NCI-H510A treated with DMSO at 0.1 percent for 48 hours (cell line): ENCODE measurements at places on chromosomes 1 and 21.
A peak's percentile ranks its signal among the peaks of the same experiment; 100 is the strongest.

DNA sequence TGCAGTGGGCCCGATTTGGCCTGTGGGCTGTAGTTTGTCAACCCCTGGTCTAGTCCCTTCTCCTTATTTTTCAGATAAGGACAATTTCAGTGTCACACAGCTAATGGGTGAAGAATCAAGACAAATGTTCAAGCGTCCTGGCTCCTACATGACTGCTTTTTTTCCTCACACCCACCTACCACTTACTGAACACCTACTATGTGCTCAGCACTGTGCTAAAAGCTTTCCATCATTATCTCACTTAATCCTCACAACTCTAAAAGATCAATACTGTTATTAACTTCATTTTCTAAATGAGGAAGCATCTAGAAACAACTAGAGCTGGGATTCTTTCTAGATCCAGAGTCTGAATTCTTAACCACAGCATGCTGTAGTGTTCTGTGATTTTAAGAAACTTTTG, 68.5 kb upstream of the EFHD2 start:
- no peak for DNase-seq

GRCh38 chr1:61442544-61442943, 282.4 kb downstream of the TM2D1 start:
- DNase-seq, result no peak

DNA sequence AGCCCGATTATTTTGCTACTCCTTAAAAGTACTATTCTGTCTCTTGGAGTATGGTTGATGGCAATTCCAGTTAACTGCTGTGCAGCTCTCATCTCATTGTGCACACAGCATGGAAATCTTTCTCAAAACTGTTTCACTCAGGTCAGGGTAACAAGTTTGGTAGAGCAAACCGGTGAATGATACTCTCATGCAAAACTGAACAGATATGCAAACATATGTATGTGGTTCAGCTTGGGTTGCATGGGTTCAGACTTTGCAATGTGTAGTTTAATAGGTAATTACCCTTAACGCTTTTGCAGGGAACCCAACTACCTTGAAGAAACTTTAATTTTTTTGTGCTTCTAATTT, 2.2 kb downstream of the GADD45A start:
- DNase-seq, result peak; percentile 17

- no peak for DNase-seq
Measured at GRCh38 chr1:192766876-192767275, 42.0 kb upstream of the RGS2 start.

- no peak for DNase-seq
Measured at GRCh38 chr1:145962157-145963102, 1.9 kb downstream of the ANKRD34A start.

DNA sequence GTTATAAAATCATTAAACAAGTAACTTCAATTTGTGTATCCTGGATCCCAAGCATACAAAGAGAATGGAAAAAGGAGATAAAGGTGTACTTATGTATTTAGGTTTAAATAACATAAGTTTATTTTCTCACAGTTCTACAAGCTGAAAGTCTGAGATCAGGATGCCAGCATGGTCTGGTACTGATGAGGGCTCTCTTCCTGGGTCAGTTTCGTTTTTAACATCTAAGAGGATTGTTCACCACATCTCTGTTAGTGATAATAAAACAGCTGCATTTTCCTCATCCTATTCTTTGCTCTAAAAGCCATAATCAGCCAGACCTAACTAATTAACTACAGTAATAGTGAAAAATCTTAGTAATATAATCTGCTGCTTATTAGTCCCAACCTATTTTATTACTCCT, 5.2 kb downstream of the EGLN1 start:
- no peak for DNase-seq

DNA sequence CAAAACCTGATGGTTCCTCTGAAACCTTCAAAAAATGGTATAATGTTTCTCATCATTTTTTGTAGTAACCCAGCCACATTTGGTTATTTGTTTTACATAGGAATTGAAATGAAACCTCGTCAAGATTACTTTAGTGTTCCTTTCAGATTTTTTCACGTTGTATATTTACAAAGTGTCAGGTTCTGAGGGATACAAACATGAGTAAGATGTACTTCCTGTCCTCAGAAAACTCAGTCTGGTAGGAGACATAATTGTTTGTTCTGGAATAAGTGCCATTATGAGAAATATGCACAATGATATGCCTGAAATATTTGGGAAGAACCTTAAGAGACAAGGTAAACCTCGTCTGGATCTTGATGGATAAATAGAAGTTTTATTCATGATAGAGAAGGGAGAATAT, 145.5 kb downstream of the USP25 start:
- DNase-seq, result no peak

GRCh38 chr1:73144311-73144710, 862.0 kb upstream of the NEGR1 start:
- DNase-seq, result no peak

DNA sequence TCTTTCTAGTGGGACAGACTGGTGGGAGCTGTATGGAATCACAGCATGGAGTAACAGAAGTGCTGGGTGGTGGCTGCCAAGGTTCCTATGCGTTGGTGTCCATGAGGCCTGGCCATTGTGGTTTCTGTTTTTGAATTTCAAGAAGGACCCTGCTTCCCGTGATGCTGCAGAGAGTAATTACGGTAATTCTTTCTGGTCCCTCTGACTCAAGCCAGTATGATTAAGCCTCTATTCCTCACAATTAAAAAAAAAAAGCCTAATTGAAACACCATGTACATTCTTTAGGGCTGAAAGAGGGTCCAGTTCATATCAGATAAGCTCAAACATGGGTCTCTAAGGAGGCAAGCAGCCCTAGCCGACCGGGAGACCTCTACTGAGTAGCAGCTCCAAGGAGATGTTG, 10.5 kb upstream of the C1orf21 start:
- DNase-seq, result no peak

DNA sequence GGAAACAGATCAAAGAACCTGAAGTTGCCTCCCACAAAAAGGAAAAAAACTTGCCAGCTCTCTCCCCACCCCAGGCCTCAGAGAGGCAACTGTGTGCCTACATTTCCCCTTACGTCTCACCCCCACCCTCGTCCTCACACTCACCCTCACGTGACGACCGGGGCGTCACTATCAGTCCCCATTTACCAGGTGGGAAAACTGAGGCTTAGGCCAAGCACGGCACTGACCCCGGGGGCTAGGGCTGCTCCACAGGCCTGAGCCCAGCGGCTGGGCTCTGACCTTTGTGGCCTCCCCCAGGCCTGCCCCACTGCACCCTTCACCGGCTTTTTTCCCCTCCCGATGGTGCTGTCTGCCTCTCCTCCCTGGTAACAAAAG, 51.5 kb upstream of the RUNX3 start:
- DNase-seq, result no peak

DNA sequence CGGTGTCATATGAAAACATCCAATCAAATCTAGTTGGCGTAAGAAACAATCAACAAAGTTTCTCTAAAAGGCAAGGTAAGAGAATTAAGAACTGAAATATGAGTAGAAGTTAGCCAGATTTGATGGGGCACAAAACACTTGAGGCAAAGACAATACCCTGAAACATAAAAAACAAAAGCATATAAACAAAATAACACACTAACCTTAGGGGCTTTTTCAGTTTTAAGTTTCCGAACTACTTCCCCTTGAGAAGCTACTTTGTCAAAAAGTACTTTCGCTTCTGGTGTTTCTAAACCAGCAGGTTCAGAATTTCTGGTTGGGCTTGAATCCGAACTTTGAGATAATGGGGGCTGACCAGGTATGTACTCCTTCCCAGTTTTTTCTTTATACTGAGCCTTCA, 57.9 kb downstream of the EPRS1 start:
- no peak for DNase-seq

- peak; percentile 75 for DNase-seq
Measured at GRCh38 chr1:59879574-59879973, 47.0 kb downstream of the CYP2J2 start.

- no peak for DNase-seq
Measured at GRCh38 chr1:33005117-33005837, 31.4 kb downstream of the AK2 start.

GRCh38 chr21:35294231-35294898, 245.3 kb upstream of the RUNX1 start:
- DNase-seq, result peak; percentile 47

DNA sequence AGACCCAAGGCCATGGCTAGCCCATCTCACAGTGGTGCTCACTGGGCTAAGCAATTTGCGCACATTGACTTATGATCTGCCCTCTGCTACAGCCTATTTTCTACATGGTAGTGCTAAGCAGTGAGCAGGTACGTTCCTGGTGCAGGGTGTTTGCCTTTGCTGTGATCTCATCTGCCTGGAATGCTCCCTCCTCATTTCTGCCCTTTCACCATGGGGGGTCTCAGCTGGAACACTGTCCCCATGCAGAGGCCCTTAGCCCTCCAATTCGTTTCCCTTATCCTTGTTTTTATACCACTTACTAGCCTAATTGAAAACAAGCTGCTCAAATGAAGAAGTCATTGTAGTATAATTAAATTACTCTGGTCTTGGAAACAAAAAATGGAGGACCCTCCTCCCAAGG, 2.0 kb upstream of the B3GALT5 start:
- peak; percentile 21 for DNase-seq

DNA sequence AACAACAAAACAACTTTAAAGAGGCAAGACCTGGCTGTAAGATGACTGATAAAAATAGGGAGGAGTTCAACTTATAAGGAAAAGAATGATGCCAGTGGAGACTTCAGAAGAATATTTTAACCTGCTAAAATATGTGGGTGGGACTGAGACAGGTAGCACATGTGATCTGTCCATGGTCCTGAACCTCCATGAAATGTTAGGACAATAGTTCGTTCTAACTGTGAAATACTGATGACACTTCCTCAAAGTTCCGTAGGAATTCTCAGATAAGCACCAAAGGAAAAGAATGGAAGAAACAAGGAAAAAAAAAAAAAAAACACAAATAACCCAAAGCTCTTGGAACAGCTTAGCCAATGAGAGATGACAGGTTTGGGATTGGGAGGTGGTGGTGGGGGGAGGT, 44.7 kb downstream of the CDC42BPA start:
- DNase-seq, result no peak

DNA sequence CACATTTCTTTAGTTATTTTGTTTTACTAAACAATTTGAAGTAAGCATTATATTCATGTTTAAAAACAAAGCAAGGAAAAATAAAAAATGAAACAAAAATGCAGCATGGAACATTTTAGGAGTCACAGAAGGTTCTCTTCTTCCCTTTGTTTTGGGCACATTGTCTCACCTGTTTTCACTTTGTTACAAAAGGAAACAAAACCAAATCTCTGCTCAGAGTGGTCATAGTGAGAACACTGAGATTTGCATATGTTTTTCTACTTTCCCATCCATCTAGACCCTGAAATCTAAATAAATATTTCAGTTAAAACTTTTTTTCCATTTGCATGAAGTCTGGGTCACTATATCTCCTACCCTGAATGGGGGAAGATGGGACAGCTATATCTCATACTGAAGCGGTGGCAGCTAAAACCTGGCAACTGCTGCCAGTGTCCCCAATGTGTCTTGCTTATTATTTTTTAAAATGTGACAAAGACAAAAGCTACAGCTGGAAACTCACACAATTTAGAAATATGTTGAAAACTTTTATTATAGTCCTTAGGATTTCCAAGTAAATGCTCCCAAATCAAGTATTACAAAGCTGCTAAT, 3.5 kb downstream of the EXOC8 start:
- no peak for DNase-seq

DNA sequence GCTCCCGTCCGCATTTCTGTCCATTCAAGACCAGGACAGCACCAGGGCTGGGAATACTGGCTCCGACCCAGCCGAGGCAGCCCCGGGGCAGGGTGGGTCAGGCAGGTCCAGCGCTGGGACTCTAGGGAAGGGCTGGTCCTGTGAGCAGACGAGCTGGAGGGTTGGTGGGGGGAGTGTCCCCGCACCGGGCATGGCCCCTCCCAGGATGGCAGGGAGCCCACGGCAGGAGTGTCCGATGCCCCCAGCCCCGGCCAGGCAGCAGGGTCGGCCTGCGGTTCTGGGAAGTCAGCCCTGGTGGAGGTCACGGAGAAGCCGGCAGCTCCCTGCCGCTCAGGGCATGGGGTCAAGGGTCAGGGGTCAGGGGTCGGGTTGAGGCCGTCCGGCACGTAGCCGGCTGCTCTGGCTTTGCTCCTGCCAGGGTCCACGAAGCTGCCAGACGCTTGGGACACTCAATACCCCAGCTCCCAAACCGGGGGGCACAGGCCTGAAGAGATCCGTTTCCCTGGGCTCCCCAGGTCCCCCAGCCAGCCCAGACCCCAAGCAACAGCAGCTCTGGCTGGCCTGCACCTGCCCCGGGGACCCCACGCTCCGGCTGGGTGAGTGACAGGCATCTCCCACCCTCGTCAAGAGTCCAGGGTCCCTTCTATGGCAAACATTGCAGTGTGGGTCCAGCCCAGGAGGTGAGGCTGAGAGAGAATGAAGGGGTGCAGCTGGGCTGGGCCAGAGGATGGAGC, 6.7 kb downstream of the C1QTNF12 start:
- no peak for DNase-seq

- DNase-seq, result no peak
Measured at GRCh38 chr1:25001125-25001915, 71.2 kb upstream of the RUNX3 start.

DNA sequence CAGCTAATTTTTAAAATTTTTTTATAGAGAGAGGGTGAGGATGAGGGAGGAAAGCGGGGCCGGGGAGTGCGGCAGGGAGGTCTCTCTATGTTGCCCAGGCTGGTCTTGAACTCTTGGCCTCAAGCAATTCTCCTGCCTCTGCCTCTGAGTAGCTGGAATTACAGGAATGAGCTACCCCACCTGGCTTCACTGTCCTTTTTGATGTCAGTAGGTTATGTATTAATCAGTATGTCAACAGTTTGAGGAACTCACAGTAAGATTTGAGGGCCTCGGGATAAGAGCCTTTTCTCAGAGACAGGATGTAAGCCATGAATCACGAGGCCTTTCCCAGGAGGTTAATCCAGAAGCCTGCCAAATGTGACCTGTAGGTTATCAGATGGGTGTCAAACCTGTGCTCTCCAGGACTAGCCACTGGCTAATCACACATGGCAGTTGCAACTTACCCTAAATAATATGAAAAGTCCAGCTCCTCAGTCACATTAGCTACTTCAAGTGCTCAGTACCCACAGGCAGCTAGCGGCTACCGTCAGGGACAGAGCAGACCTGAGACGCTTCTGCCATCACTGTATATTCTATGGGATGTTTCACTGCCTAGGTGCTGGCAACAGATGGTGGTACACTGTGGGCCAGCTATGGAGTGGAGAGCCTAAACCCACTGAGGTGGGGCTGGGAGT, 33.1 kb downstream of the TRIM67 start:
- no peak for DNase-seq

- DNase-seq, result no peak
Measured at GRCh38 chr21:33051925-33052324, 18.0 kb upstream of the OLIG1 start.

GRCh38 chr1:235077571-235078479, 50.8 kb downstream of the TOMM20 start:
- no peak for DNase-seq

- DNase-seq, result no peak
Measured at GRCh38 chr1:47209725-47210325, 20.0 kb upstream of the PDZK1IP1 start.

GRCh38 chr1:41681331-41682098, 197.0 kb upstream of the EDN2 start:
- no peak for DNase-seq

DNA sequence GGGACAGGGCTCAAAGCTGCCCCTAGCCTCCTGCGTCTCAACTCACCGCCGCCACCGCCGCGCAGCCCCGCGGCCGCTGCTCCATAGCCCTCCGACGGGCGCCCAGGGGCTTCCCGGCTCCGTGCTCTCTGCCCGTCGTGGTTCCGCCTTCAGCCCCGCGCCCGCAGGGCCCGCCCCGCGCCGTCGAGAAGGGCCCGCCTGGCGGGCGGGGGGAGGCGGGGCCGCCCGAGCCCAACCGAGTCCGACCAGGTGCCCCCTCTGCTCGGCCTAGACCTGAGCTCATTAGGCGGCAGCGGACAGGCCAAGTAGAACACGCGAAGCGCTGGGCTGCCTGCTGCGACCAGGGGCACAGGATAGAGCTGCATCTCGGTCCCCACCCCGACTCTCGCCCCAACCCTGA, at the start of gene TNFRSF25:
Gene TNFRSF25, minus strand, starts transcription at position 151 of the 400 bp plus-strand sequence. Its CDS starts 66 bp downstream, at position 85.
- DNase-seq, result peak; percentile 77
